ENCODE measurements at places on chromosomes 7 and 10.
A peak's percentile ranks its signal among the peaks of the same experiment; 100 is the strongest.

- no peak for DNase-seq
Measured at GRCh38 chr7:137925091-137925490, 76.8 kb downstream of the CREB3L2 start.

GRCh38 chr10:14665304-14665703 lies 109.4 kb downstream of the FAM107B start:
- no peak for DNase-seq

DNA sequence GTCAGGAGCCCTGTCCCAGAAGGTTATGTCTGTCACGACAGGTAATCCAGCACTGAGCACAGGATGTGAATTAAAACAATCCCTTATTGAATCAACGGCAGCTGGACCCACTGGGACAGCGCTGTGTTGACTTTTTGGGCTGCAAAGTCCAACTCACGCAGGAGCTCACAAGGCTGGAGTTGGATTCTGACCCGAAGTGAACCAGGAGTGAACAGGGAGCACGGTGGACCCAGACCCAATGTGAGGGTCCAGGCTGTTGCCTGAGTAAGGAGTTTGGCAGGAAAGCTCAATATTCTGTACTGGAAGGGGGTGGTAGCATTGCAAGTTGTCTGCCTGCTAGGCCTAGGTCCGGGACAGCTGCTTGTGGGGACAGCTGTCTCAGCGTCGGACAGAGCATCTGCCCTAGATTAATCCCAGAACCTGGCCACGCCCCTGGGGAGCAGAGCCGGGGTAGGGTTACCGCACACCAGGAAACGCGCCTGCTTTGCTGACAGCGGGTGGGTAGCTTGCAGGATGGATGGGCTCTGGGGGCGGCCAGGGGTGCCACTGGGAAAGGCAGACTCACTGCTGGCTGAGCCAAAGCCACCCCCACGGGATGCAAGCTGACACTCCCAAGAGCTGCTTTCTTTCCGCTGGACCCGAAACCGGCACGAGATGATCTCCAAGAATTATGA lies 24.0 kb downstream of the COL26A1 start:
- DNase-seq: no peak

- DNase-seq: no peak
Measured at GRCh38 chr7:149317986-149318672, 56.1 kb downstream of the ZNF783 start.

DNA sequence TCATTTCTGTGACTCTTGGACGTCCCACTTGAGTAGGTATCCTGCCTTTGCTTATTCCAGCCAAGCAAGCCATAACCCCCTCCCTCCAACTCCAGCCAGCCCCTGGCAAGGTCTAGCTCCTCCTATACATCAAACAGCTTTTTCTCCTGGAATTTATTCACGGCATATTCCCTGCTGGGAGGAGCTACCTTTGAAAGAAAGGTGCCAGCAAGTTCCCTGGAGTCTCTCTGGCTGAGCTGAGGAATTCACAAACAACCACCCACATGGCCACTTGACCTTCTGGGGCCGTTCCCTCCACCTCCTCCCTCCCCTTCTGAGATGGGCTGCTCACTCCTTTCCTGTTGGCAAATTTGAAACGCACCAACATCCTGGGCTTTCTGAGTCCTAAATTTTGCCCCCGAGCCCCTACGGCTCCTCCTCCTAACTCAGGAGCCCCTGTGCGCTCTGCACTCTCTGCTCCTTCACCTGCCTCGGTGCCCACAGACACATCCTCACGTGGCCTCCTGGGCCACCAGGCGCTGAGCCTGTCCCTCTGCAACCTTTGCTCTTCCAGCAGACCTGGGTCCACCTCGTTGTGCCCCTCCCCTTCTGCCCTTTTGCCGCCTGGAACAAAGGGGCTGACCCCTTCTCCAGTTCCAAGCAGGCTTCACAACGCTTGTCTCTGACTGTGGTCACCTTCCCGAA lies 48.0 kb downstream of the HSPA12A start:
- DNase-seq: no peak

GRCh38 chr10:120732067-120732466 lies 119.1 kb upstream of the WDR11 start:
- DNase-seq: no peak

- DNase-seq: no peak
Measured at GRCh38 chr7:30829471-30829870, 58.3 kb downstream of the MINDY4 start.

DNA sequence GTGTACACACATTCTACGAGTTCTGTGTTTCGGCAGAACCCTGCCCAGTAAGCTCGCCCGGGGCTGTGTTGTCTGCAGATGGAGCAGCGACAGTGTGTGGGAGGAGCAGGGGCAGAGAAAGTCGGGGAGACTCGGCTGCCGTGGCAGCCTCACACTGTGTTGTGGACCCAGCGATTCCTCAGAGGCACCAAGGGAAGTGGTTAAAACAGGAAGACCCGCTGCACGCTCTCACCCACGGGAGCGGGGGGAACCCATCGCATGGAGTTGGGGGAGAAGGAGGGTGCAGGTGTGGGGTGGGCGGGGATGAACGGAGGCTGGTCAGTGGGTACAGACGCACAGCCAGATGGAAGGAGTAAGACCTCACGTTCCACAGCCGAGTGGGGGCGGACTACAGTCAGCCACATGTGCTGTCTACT lies 250.2 kb downstream of the ELFN1 start:
- no peak for DNase-seq

DNA sequence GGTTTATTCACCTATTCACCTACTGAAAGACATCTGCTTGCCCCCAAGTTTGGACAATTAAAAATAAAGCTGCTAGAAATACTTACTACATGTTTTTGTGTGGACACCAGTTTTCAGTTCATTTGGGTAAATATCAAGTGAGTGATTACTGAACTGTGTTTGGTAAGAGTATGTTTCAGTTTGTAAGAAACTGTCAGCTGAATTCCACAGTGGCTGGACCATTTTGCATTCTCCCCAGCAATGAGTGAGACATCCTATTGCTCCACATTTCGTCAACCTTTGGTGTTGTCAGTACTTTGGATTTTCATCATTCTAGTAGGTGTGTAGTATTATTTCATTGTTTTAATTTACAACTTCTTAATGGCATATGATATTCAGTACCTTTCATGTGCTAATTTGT lies 17.4 kb upstream of the IKZF1 start:
- DNase-seq: no peak

GRCh38 chr7:79286181-79286580 lies 167.3 kb downstream of the MAGI2 start:
- DNase-seq: no peak

- DNase-seq: peak; percentile 68
Measured at GRCh38 chr7:2520131-2520760, 672 bp downstream of the LFNG start.

- DNase-seq: no peak
Measured at GRCh38 chr10:51667678-51668335, 31.6 kb downstream of the CSTF2T start.

DNA sequence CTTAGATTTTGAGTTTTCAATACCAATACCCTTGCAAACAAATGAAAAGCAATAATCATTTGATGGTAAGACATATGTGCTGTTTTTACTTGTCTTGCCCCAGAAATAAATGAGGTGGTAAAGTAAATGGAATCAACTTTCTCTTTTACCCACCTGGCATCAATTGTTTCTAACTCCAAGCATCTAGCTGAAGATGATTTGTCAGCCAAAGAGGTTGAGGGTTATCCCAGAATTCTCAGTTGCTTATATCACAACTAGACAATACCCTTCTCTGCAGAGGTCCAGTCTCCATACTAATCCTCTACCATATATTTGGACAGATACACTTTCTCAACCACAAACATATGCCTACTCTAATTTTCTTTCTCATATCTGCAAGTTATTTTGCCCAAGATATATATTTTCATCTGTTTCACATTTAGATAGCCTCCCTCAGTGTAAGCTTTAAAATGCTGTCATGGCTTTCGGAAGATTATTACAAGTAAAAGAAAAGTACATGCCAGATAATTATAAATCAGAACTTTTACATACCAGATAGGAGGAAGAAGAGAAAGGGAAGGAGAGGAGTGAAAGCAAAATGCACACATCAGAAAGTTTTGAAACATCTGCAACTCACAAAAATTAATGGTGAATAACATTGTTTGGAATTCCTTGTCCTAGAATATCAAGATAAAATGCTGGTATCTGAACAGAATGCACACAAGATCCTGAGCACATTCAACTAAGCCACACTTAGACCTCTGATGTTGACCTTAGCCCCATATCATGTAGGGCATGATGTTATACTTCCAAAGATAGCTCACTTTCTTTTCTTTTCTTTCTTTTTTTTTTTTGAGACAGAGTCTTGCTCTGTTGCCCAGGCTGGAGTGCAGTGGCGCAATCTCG lies 146.6 kb downstream of the REEP3 start:
- DNase-seq: no peak

- DNase-seq: no peak
Measured at GRCh38 chr10:77611221-77611620, 26.4 kb downstream of the KCNMA1 start.

DNA sequence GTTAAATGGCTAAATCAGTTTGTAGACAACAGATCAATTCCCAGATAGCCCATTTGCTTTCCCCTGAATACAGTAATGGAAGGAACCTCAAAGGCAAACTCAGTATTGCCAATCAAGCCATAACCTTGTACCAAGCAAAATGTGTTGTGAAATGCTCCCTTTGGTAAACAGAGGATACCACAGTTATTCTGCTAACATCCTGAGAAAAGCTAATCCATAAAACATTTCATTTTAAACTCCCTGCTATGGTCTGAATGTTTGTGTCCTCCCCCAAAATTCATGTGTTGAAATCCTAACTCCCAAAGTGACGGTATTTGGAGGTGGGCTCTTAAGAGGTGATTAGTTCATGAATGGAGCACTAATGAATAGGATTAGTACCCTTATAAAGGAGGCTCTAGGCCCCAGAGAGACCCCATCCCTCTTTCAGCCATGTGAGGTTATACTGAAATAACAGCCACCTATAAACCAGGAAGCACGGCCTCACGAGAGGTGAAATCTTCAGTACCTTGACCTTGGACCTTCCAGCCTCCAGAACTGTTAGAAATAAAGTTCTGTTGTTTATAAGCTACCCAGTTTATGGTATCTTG lies 89.3 kb upstream of the RNF148 start:
- DNase-seq: no peak

DNA sequence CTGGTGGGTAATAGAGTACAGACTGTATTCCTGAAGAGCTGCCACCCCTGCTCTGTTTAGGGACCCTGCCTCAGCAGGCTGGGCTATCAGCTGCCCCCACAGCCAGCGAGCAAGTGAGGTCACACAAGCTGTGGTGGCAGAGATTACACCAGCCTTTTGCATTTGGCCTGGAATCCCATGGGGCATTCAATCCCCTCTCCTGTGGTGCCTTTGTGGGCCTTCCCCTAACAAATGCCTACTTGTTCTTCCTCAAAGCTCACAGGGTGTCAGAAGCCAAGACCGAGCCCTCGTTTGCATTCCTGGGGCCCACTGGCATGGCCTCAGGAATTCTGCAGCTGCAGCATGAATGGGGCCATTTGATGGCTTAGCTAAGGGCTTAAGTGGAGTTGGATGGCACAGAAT lies 212.7 kb upstream of the PHYHIPL start:
- DNase-seq: peak; percentile 17

- DNase-seq: no peak
Measured at GRCh38 chr7:122148081-122148480, 4.0 kb upstream of the AASS start.

DNA sequence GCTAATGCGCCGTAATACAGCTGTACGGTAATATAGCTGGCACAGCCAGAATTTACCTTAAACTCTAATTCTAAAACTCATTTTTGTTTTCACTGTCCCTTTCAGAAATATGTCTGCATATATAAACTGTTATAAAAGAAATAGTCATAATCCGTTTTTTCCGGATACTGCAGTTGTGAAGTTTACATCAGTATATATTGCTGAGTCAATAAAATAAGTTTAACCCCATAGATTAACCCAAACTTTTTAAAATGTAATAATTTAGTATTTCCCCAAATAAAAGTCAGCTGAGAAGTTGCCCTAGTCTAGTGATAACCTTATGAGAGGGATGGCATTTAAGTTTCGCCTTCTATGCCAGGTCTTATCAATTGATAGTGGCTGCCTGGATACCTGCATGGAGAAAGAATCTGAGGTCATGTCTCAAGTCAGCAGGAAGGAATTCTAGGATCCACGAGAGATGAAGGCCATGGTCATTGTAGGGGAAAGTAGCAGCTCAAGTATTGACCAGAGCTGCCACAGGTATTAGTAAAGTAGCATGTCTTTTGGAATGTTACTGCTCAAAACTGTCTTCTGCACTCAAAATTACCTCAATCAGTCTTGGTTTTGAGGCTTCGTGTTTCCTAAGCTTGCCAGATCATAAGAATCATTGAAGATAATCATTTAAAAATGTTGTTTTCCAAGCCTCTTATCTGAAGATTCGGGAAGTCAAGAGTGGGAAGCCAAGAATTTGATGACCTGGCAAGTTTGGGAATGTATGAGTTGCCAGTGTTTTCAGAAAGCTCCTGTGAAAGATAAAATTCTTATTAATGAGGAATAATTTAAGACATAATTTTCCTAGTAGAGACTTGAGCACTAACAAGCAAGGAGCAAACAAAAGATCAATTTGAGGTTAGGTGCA lies 10.8 kb downstream of the PRPS1L1 start:
- DNase-seq: no peak

DNA sequence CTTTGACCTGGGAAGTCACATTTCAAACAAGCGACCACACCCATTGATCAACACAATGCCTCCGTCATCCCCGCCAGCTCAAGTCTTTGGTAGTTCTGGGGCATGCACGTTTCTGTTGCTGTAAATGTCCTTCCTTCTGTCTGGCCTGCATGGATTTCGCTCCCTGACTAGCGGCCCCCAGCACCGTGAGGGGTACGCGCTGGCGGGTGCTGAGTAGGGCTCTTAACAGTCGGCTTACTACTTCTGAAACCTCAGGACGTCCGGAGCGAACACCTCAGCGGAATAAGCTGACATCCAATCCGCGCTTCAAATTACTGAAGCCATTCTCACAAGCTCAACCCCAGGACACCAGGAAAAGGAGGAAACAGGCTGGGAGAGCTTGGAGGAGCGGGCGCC lies 505 bp downstream of the NUDCD3 start:
- DNase-seq: no peak

DNA sequence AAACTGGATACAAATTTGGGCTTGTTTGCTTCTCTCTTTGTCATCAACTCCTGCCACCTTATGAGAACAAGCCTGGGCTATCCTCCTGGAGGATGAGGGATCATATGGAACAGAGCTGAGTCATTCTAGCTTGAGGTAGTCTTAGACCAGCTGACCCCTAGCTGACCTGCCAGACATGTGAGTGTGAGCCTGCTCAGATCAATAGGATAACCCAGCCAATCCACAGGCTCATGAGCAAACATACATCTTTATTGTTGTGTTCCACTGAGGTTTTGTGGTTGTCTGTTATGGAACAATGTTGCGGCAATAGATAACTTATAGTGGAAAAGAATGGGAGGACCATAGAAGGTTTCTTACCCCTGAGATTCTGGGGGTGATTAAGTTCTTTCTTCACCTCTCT lies 54.5 kb upstream of the FAM180A start:
- no peak for DNase-seq

DNA sequence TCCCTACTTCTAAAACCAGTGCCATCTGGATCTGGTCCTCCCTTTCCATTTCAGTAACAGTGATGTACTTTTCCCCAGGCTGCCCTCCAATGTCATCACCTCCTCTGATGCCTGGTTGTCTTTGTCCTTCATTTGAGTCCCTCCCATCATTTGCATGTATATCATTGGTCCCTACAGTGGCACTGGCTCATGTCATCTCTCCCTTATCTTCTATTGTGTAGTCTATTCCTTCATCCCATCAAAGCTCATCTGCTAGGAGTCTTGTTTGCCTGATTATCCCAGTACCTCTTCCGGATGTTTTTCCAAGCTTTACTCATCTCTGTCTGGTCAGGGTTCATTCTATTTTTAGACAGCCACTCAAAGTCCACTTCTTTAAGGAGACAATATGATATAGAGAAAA lies 292.9 kb upstream of the BMPER start:
- DNase-seq: no peak
